DMS53 (cell line): ENCODE measurements at places on chromosomes 6 and 20.

DNA sequence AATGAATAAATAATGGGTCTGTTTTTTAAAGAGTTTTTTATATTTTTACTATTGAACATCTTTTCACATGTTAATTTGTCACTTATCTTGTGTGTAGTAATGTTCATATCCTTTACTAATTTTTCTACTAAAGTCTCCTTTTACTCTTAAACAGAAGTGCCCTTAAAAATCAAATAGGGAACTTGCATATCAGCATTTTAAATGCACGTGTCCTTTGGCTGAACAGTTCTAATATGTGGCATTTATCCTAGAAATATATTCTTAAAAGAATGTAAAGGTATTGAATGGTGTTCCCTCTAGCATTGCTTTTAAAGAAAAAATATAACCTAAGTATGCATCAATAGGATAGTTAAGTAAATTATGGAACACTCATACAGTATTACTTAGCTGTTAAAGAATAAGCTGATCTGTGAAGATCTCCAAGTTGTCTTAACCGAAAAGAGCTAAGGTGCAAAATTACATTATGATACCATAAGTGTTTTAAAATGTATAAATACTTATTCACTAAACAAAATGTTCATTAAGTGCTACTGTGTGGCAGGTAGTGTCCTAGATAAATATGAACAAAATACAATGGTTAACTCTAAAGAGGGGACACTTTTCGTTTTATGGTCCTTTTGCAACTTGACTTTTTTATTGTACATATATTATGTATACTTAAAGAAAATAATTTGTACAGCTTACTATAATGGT lies 631 bp upstream of the PGBD1 start:
- DNase-seq: no peak

DNA sequence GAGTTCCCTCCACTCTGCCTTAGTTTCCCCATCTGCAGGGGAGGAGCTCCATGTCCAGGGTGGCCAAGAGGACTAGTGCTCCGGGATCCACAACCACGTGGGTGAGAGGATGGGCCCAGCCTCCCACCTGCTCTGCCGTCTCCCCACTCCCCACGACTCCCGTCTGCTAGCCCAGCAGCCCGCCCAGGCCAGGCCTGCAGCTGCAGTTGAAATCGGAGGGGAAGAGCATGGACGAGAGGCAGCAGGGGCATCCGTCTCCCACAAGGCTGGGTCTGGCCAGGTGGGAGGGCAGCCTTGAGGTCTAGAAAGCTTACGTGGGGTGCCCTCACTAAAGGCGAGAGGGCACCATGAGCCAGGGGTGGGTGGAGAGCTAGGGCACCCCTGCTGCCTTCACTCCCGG lies 8.6 kb downstream of the NOL4L start:
- DNase-seq: no peak

DNA sequence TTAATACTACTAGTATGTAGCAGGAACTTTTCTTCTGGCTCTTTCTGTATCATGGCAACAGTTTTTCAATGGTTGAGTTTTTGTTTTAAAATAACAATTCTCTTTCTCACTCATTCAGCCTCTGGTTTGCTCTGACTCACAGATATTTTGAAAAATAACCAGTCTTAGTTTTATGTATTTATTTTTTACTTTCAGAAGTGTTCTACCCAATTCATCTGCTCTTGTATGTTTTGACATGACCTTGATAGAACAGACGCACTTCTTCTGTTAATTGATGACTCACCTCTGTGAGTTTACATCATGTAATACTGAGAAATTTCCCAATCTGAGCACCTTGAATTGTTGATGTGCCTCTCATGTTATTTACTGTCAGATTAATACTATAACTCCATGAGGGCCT lies 178.9 kb downstream of the SASH1 start:
- peak; percentile 35 for DNase-seq

- DNase-seq: peak; percentile 80
Measured at GRCh38 chr20:9609887-9610502, 95.6 kb downstream of the LAMP5 start.

GRCh38 chr6:132021552-132022375 lies 70.6 kb upstream of the CCN2 start:
- peak; percentile 32 for DNase-seq
